ENCODE measurements at places on chromosomes 3 and 15.

- DNase-seq, result no peak
These were observed 152.5 kb upstream of the PEX5L start for GRCh38 chr3:180189310-180189648.

DNA sequence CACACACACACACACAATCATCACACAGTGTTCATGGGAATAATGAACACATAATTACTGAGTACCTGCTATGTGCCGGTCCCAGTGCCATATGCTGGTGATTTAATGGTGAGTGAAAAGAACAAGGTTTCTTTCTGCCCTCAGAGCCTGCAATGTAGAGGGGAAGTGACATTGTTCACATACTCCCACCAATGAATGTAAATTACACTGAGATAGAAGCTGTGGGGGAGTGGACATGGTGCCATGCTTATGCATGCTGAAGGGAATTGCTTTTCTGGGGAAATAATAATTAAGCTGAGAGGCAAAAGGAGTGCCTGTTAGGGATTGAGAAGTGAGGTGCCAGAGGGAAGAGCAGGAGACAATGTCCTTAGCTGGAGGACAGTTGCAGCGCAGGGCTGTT is 175.1 kb downstream of the MFSD1 start:
- no peak for DNase-seq

- DNase-seq, result no peak
These were observed 89.6 kb upstream of the AADACL2 start for GRCh38 chr3:151644020-151644620.

GRCh38 chr3:193908181-193908744 is 227.7 kb upstream of the HES1 start:
- DNase-seq, result no peak

GRCh38 chr15:89746386-89746780 is 4.7 kb downstream of the MESP1 start:
- no peak for DNase-seq

DNA sequence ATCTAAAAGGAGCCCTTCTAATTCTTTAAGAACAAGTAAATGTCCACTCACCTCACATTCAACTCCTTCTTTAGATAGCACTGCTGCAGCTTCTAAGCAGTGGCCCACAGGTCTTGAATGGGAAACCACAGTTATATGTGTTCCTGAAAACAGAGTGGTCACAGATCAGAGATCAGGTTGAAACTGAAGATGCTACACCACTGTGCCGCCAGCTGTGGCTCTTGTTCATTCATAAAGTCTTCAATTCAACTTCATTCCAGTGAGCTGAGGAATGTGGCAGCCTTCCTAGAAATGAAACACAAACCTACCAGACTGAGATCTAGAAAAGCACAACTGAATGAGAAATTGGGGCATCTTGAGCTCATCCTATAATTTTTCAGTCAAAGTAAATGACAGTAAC is 4.0 kb downstream of the PDHB start:
- no peak for DNase-seq

- peak; percentile 46 for DNase-seq
These were observed 1.4 kb downstream of the FURIN start for GRCh38 chr15:90869601-90870353.

- no peak for DNase-seq
These were observed 21.6 kb upstream of the GCNT3 start for GRCh38 chr15:59590027-59590426.

DNA sequence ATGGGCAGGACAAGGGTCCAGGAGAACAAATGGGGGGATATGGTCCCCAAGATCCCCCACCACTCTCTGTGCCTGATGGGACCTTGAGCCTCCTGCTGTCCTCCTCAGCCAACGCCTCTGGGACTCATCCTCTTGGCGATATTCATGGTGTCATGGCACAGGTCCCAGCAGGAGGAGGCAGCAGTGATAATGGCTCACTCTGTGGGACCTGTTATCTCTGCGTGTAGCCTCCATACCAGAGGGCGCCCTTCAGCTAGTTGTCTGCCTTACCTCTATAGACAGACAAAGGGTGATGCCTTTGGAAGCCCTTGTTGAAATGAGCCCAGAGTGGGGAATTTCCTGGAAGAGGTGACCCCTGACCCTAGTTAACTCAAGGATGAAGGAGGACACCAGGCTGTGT is 7.4 kb downstream of the ZBTB47 start:
- no peak for DNase-seq
